ENCODE measurements at places on chromosomes 6 and 20.

DNA sequence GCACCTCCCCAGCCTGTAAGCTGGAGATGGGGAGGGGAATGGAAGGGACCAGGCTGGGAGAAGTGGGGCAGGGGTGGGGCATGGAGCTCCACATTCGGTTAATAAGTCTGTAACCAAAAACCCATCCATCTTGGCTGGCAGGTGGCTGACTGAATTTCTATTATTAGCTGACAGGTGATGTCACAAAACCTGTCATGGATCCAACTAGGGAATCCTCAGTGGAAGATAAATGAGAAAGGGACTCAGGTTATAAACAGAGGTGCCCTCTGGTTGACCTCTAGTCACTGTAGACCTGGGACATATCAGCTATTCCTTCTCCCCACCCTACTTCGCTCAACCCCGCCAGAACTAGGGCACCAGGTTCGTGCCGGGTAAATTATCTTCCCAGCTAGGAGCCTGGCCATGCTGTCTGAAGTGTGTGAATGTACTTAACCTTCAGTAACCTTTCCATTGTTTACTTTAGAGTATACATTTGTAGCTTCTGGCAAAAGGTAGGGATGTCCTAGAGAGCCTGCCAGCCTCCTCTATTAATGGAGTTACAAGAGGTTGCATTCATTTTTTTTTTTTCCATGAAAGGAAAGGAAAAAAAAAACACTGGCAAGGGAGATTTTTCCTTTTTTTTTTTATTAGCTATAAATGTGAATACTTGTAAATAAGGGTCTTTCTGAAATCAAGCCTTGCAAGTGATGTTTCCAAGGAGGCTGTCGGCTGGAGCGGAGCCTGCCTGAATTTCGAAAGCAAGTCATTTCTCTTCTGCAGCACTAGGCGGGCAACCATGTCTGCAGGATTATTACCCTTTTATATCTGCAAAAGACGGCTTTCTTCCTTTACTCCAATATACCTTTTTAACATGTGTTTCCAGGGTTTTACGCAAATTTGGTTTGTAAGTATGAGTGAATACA is 135.9 kb downstream of the TMEM242 start:
- DNase-seq, result no peak

DNA sequence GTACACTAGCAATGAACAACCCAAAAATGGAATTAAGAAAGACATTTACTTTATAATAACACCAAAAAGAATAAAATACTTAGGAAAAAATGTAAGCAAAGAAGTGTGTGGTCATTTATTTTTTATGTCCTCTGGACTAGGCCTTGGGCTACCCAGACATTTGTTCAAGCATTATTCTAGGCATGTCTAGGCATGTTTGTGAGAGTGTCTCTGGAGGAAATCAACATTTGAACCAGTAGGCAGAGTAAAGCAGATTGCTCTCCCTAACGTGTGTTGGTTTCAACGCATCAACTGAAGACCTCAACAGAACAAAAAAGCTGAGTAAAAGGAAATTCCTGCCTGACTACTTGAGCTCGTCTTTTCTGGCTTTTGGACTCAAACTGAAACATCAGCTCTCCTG is 84.5 kb downstream of the ANKEF1 start:
- DNase-seq, result no peak

GRCh38 chr6:150752409-150752808 is 113.1 kb upstream of the MTHFD1L start:
- no peak for DNase-seq

DNA sequence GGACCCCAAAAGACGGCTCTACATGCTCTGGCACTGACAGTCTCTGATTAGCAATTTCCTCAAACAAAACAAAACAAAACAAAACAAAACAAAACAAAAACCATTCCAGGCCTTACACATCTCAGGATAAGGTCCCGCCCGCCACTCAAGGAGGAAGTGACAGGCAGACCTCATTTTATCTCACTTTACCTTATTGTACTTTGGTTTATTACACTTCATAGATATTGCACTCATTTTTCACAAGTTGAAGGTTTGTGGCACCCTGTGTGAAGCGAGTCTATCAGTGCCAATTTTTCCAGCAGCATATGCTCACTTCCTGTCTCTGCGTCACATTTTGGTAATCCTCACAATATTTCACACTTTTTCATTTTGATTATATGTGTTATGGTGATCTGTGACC is 15.2 kb downstream of the ZBP1 start:
- no peak for DNase-seq

DNA sequence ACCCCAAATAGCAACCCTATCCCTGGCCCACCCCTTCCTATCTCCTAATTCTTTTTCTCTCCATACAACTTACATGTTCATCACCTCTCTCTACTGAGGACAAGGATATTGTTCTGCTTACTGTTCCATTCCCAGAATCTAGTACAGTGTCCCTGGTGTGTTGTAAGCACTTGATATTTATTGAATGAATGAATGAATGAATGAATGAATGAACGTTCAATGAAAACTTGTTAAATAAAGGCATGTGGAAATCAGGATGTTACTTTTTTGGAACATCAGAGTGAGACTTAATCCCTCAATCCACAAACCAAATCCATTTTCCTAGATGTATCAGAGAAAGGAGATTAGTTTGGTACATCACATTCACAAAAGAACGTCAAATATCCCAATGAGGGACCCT is 6.8 kb upstream of the JPH2 start:
- no peak for DNase-seq

GRCh38 chr6:10579803-10580202 is 58.7 kb downstream of the GCNT2 start:
- no peak for DNase-seq

DNA sequence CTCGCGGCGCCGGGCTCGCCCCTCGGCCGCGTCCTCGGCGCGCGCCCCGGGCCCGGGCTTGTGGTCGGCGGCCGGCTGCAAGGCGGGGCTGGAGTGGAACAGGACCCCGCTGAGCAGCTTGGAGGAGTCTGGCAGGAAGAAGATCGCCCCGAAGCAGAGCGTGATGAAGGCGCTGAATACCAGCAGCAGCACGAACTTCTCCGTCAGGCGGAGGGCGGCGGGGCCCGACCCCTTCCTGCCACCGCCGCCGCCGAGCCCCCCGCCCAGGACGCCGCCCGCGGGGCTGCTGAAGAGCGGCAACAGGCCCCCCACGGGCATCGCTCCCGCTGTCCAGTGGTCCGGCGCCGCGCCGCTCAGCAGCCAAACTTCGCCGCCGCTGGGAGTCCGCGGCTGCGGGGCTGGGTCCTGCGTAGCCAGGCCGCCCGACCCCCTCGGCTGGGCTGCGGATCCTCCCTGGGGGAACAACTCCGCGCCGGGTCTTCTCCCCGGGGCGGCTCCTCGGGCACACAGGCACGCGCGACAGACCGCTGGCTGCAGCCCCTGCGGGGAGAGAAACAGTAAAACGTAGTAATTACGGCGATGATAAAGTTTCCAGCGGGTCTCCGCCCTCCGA is 707 bp downstream of the MAN1A1 start:
- DNase-seq, result peak; percentile 42

- DNase-seq, result no peak
These were observed 18.7 kb downstream of the BPHL start for GRCh38 chr6:3137057-3137777.

DNA sequence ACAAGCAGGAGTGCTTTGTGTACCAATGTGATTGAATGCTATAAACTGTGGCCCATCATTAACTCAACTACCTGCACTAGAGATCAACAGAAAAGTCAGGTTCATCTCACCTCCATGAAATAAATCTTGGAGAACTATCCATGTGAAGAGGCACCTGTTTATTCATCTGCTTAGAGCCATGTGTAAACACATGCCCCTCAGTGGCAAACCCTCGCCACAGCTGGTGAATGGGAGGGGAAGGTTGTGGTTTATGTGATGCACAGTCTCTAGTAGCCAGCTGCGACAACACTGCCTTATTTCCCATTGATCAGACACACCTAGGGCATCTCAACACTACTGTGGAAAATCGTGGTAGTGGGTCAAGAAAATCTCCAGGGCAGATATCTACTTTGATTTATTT is 640.2 kb downstream of the PTPRT start:
- DNase-seq, result no peak

DNA sequence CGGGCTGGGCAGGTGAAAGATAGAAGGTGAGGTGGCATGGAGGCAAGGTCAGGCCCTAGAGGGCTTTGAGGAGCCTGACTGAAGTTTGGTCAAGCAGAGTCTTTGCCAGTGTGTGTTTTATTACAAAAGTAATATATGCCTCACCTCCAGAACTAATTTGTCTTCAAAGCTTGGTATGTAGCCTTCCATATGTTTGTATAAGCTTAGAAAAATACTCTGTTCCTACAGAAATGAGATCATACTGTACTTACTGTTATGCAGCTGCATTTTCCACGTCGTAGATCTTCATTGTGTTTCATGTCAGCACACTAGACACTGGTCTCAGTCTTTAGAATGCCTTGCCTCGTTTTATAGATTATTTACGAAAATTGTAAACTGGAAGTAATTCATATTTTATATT is 61.8 kb downstream of the ANKS1A start:
- no peak for DNase-seq

GRCh38 chr6:18416341-18416679 is 29.2 kb downstream of the RNF144B start:
- no peak for DNase-seq

- DNase-seq, result no peak
These were observed 59.1 kb downstream of the FOXA2 start for GRCh38 chr20:22525069-22525820.

DNA sequence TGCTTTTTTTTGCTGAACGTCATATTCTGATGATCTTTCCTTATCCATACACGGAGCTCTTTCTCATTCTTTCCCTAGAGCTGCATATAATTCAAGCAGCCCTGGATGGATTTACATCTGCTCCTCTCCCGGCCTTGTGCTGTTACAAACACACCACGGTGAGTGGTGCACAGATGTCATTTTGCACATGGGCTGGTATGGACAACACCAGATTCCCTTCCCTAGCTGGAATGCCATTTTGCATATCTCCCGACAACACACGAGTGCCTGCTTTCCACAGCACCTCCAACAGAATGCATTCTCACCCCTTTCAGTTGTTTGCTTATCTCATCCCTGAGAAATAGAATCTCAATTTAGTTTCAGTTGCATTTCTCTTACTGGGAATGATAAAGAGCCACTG is 69.5 kb upstream of the AFDN start:
- no peak for DNase-seq

Measured in BE2C (cell line).